MM.1S (cell line): ENCODE measurements at places on chromosomes 3 and 15.

DNA sequence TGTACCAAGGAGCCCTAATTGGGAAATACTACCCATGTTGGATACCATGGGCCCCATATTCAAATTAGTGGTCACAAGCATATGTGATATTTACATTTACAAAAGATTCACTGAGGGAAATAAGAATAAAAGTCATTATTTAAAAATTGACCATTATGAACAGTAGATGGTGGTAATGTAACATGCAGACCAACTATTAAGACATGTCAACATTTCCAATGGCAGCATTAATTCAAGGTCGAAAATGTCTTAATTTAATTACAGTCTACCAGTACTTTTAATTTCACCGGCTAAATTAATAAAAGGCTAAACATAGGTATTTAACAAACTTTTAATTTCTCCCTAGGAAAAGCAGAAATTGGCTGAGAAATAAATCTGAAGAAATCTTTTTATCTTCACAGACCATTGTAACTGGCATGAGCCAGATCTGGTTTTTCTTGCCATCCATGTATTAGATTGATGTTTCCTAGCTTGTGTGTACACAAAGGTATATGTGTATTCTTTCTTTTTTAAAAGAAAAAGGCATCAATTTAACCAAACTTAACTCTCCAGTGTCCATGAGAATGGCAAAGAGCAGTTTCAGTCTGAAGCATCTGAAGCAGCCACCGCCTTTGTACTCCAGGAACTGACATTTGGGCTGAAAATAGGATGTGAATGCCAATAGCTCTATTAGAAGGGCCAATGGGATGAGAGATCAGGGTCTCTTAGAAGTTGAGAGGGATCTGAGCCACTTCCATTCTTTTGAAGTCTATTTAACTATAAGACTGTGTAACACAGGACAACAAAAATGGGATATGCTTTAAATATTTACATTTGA, 26.6 kb downstream of the NEK11 start:
- DNase-seq, result no peak

GRCh38 chr3:112640276-112640929, 540 bp downstream of the CCDC80 start:
- no peak for DNase-seq

GRCh38 chr15:34773013-34773412, 18.2 kb upstream of the GJD2 start:
- DNase-seq, result no peak

GRCh38 chr3:141087076-141087777, 36.1 kb downstream of the SPSB4 start:
- DNase-seq, result no peak

GRCh38 chr3:37989821-37990480, 635 bp upstream of the VILL start:
- no peak for DNase-seq

- no peak for DNase-seq
Observed at GRCh38 chr3:117444175-117444574, 734.6 kb downstream of the TUSC7 start.

- DNase-seq, result no peak
Observed at GRCh38 chr3:108404368-108404767, 106.0 kb downstream of the MYH15 start.

GRCh38 chr15:64067564-64068030, 21.3 kb upstream of the DAPK2 start:
- DNase-seq, result peak; percentile 64

DNA sequence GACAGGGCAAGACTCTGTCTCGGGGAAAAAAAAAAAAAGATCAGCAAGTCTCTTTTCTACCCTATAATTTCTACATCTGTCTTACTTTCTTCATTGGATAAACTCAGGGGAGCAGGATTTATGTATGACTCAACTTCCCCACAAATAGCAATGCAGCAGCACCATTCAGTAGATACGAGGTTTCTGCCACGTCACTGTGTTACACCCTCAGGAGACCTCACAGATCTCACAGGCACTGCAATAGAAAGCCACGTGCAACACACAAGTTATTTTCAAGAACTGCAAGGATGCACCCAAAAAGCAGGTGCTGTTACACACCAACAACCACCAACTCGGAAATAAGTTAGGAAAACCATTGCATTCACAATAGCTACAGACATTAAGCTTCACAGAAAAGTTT, 30.2 kb downstream of the TSPAN3 start:
- DNase-seq, result no peak

GRCh38 chr3:31567036-31567435, 34.3 kb downstream of the STT3B start:
- DNase-seq, result no peak

DNA sequence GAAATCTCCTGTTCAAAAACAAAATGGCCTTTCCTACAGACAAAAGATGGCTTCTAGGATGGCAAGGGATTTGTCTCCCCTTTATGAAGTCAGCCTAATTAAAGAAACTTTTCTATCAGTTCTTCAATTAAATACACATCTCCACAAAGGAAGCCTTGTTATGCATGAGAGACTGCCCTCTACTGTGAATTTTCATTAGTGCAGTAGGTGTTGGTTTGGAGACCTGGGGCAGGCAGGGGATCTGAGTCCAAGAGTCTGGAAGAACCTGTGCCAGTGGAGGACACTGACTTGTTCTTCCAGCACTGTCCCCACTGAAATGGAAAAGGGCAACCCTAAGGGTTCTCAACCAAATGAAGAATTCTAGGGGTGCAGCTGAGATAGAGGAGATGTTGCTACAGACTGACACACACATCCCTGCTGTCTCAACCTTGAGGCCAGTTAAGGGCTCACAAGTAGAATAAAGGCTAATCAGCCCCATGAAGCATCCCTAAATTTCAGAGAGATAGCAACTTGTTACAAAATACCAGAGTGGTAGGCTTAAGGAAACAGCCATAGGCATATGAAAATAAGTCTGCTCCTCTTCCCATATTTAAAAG, 174.0 kb upstream of the PRICKLE2 start:
- DNase-seq, result peak; percentile 69

- no peak for DNase-seq
Observed at GRCh38 chr15:101188637-101189408, 63.0 kb downstream of the CHSY1 start.

- no peak for DNase-seq
Observed at GRCh38 chr15:99657996-99658395, 75.2 kb downstream of the LYSMD4 start.
